ENCODE measurements at places on chromosomes 3 and 15. TPM values are rescaled to one million over a fixed set of nuclear protein-coding genes. Genes with fewer than 3 reads are reported as not detected.

The UTS2B gene
- total RNA-seq = not detected

DNA sequence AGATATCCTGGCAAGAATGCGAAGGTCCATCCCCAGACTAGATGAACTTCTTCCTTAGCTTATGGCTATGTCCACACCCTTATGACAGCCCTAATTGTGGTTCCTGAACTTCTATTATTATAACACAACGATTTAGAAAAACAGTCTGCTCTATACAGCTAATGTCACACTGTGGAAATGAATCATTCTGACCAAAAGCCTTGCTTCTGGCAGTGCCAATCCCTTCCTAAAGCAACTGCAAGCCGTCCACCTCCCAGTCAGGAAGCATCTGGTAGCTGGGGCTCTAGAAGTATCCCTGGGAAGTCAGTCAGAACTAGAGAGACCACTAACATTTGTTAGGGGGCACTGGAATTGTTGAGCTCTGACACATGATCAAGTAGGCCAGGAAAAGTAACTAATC lies 45.0 kb downstream of the MYO5A start:
- no peak for DNase-seq

- DNase-seq = no peak
These were observed 57.8 kb upstream of the HRH1 start for GRCh38 chr3:11096266-11097139.

DNA sequence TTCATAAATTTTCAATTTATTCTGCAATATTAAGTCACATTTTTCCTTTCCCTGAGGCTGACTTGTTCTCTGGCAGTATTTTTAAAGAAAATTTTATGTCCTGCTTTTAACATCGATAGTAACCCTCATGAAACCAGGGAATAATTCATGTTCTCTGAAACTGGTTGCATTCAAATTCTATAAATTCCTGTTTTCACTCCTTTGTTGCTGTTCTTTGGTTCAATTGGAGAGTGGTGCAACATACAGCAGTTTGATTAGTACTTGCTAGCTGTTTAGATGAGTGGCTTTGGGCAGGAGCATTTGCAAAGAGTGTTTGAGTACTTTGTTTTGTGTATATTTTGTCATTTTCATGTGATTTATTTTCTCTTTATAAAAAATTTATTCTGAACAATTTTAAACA lies 19.2 kb downstream of the ZIC1 start:
- DNase-seq = no peak

All from pancreas (tissue), 10 donors.